ENCODE measurements at places on chromosomes 16 and 17.

GRCh38 chr17:73776351-73777130, 132.3 kb upstream of the SDK2 start:
- DNase-seq, result no peak

GRCh38 chr16:30802936-30803335, 15.9 kb upstream of the ZNF629 start:
- no peak for DNase-seq

DNA sequence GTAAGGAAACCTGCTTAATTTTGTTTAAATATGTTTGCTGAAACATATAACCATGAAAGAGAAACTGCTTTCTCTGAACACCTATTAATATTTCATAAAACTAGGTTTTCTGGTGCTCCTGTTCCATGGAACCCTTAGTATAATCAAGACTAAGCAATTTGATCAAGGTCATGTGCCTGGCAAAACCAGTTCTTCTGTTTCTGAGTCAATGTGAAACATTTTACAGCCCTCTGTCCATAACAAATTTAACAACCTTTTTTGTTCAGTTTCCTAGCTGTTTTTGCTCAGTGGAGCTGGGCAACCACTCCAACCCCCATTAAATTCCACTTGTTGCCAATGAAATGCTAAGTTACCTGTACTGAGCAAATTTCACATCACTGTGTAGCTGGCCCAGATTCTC, 344.0 kb downstream of the CA10 start:
- no peak for DNase-seq

- DNase-seq, result peak; percentile 70
Measured at GRCh38 chr17:794876-795275, 12.7 kb downstream of the MRM3 start.

DNA sequence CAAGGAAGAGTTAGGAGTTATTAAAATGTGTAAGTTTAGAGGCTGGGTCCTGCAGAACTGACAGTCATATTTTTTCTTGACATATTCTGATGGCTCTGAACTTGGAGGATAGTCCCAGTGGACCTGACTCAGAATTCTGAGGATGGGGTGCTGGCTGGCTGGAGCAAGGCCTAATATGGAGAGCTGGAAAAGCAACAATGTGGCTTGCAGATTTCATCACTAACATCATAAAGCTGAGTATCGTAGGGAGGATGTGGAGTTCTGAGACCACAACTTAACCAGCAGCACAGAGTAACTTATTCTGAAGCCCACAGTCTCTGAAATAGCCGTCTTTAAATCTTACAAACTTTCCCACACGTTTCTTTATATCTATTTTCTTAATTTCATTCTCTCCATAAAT, 2.3 kb downstream of the KRTAP1-5 start:
- no peak for DNase-seq

GRCh38 chr17:74280093-74280513, 6.1 kb downstream of the DNAI2 start:
- no peak for DNase-seq

GRCh38 chr16:5379954-5380353, 282.4 kb upstream of the EEF2KMT start:
- no peak for DNase-seq

GRCh38 chr16:88633684-88634140, 4.7 kb upstream of the IL17C start:
- DNase-seq, result peak; percentile 27

DNA sequence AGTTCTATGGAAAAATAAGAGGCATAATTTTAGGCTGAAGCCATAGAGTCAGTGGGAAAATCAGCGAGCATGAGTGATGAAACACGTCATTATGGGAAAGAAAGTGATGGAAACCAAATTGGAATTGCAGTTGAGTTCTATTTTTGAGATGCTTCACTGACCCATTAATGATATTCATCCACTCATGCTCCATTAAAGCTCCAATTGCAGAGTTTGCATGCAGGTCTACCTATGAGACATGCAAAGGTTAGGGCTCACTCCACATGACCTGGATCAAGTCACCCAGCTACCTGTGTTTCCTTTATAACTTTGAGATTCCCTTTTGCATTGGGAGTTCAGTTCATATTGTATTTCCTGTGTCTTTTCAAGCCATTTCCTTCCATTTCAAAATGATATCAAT, 8.0 kb upstream of the KRTAP2-4 start:
- DNase-seq, result no peak
